ENCODE measurements at places on chromosomes 2 and 18.

DNA sequence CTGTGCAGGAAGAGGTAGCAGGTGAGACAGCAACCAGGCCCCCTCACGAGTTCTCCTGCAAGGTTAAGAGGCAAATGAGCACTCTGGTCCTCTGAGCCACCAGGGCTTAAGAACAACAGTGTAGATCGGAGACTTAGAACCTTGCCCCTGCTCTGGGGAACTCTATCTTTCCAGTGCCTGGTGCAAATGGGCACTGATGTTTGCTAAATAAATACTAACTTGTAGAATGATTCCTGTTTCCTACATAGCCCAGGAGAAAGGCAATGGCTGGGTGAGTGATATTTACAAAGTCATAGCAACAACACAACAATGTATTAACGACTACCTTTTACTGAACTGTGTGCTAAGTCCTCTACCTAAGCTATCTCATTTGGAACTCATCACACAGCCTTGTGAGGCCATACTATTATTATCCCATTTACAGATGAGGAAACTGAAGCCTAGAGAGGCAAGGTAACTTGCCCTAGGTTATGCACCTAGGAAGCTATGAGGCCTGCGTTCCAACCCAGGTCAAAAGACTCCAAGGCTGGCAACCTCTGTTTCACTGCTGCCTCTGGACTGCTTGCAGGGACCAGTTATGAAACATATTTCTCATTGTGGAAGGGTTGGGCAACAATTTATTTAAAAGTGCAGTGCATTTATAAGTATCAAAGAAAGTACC lies 4.3 kb downstream of the ATP8B1 start:
- no peak for DNase-seq

GRCh38 chr2:40516604-40517003 lies 64.7 kb upstream of the SLC8A1 start:
- DNase-seq: no peak

GRCh38 chr2:215535741-215536140 lies 99.9 kb upstream of the FN1 start:
- DNase-seq: no peak

DNA sequence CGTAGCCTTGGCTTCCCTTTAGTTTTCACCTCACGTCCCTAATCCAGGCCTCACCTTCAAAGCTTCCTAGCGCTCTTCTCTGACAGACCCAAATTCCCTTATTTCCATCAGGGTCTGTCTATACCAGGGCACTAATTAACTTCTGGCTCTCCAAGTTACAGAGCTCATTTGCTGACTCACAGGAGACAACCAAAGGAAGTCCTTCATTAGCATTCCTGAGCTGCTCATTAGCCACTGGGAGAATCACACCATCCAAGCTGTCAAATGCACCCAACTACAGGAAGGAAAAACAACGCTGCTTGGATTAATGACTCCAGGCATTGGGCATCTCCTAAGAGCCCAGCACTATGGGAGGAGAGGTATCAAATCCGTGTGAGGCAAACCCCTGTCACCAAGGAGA lies 109.8 kb upstream of the ALK start:
- no peak for DNase-seq

DNA sequence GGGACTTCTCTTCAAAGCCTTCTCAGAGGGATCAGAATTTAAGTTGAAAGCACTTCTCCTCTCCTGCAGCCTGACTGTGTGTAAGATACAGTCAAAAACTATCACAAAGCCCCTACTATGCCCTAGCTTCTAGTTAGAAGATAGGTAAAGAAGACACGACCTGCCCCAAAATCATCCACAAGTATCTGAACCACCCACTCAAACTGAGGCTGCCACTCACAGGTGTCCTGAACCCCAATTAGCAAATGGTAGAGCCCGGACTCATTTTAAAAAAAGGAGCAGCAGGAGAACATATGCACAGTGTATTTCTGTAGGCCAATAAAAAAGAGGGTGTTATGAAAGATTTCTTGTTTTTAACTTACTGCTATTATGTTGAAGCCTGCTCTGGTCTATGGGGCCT lies 74.4 kb downstream of the ANKRD44 start:
- DNase-seq: no peak

GRCh38 chr2:189477756-189478155 lies 36.5 kb downstream of the WDR75 start:
- no peak for DNase-seq

GRCh38 chr2:56580242-56580641 lies 396.5 kb downstream of the CCDC85A start:
- DNase-seq: no peak

- DNase-seq: no peak
Measured at GRCh38 chr2:184305105-184305504, 293.2 kb upstream of the ZNF804A start.

- DNase-seq: no peak
Measured at GRCh38 chr18:47172476-47172875, 3.7 kb downstream of the IER3IP1 start.

DNA sequence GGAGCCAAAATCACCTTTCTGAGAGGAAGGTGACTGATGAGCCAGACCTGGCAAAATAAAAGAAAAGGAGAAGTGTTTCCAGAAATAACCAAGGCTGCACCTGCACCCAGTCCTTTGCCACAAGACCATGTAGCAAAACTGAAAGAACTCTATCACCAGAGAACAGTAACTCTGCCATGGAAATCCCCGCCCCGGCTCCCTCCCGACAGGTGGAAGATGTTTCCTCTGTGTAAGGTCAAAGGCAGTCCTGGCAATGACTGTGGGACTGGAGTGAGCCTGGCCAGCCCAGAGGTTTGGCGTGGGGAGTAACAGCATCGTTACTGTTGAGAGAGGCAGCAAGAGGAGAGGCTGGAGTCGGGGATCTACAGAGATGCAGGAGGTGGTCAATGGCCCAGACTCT lies 42.3 kb downstream of the SPRED2 start:
- no peak for DNase-seq

DNA sequence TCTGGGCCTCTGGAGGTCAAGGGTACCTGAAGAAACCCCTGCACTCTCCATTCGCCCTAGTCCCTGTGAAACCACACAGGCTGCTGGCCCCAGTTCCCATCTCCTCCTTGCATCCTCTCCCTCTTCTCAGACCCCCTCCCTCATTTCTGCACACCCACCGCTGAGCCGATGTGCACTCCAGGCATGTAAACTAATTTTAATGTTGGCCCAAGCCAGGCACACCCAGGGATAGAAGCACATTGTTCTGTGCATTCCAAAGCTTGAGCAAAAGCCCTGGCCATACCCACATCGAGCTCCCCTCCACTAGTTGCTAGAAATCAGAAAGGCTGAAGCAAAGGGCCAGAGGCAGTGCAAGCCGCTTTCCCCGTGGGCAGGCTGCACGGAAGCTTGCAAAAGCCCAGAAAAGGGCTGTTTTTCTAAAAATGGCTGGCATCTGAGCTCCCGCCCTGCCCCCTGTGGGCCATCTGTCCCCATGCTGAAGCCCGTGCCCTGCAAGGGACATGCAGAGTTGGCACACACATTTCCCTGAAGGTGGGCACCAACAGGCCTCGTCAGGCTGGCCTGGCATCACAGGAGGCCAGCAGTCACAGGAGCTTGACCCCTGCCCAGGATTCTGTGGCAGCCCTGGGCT lies 181.6 kb downstream of the SMAD7 start:
- DNase-seq: no peak

DNA sequence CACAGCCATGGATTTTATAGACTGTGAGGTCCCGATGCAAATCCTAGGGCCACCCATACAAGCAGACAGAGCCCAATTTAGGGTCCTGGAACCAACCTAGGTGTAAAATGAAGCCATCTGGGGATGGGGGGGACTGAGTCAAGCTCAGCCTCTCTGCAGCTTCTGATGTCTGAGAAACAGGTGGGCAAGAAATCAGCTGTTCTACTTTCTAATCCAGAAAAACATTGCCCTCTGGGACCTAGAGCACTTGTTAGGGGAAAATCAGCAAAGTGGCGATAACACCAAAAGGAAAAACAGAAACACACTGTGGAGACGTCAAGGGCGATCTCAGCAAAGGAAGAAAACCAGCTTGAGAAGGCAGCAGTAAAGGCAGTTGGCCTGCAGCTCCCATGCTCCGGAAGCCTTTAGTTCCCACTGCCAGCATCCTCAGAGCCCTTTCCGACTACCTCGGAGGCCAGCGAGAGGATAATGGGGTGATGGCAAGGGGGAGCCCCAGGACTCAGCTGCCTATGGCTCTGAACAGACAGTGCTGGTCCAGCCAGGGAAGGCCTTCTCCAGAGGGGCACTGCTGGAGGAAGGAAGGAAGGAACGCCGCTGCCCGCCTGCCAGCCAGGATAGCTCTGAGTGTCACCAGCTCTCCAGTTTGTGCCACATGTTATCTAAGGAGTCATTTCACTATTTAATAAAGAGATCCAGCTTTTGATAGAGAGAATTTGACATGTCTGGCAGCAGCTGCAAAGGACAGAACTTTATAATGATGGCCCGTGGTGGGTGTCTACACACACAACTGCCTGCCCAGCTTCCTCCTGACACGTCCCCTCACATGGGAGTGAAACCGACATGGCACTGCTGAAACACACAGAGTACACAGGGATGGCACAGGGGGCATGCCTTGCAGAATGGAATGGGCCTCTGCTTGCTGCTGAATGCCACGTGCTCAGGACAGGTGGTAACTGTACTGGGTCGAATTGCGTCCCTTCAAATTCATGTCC lies 37.7 kb downstream of the HS1BP3 start:
- DNase-seq: no peak

GRCh38 chr18:34028324-34028723 lies 196.4 kb downstream of the NOL4 start:
- no peak for DNase-seq

- DNase-seq: peak; percentile 10
Measured at GRCh38 chr2:20501974-20502373, 55.1 kb downstream of the RHOB start.

DNA sequence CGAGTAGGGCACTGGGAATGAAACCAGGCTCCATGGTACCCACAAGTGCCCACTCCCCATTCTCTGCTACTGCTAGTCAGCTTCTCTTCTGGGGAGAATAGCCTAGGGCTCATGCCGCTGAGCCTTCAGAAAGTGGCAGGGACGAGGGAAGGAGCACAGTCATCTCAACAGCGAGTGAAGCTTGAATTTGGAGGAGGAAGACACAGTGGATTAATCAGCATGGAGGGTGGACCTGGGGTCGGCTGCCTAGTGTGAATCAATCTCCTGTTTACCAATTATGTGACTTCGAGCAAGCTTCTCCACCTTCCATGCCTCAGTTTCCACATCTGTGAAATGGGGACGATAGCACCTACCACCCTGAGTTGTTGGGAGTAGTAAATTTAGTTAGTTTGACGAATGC lies 157.0 kb downstream of the SEPTIN10 start:
- no peak for DNase-seq

GRCh38 chr2:48674933-48675332 lies 57.3 kb downstream of the GTF2A1L start:
- DNase-seq: no peak

DNA sequence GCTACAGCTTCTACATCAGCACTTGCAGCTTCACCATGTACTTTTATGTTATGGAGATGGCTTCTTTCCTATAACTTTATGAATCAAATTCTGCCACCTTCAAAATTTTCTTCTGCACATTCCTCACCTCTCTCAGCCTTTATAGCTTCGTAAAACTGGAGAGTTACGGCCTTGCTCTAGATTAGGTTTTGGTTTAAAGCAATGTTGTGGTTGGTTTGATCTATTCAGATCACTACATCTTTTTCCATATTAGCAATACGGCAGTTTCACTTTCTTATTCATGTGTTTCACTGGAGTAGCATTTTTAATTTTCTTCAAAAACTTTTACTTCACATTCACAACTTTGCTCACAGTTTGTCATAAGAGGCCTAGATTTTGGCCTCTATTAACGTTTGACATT lies 242.9 kb upstream of the GYPC start:
- DNase-seq: no peak

DNA sequence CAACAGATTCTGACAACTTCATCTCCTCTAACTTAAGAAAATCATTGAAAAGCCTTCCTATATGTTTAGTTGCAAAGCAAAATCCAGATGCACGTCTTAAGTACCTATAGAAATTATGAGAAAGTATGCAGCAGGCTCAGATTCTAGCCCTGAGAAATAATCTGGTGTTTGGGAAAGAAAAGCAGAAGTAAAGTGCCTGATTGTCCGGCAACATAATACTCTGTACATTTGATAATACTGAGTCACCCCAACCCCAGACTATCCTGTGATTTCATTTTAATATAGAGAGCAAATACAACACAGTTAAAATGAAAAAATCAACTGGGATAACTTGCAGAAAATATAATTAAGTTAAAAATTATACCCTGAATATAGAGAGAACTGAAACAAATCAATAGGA lies 13.5 kb downstream of the RFX8 start:
- DNase-seq: no peak

DNA sequence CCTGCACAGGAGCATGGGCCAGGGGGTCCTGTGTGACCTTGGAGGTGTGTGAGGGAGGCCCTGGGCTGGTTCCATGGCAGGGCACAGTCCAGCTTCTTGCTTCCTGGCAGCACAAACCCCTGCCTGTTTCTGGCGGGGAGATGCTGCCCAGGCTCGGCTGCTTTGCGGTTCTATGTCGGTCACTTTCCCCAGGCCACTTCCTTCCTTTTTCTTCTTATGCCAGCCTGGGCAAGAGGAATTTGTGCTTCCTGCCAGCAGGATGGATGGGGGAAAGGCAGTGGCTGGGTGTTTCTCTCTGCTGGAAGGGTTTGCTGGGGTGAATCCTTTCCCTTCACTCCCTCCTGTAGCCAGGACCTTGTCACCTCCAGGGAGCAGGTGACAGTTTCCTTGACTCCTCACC lies 24.3 kb downstream of the ASAP2 start:
- DNase-seq: no peak

- no peak for DNase-seq
Measured at GRCh38 chr2:8045081-8045614, 636.7 kb upstream of the ID2 start.

- DNase-seq: no peak
Measured at GRCh38 chr2:160387558-160388262, 105.9 kb downstream of the RBMS1 start.

GRCh38 chr2:128367601-128368359 lies 49.1 kb upstream of the HS6ST1 start:
- no peak for DNase-seq

- no peak for DNase-seq
Measured at GRCh38 chr2:220353897-220354296, 726.5 kb downstream of the SLC4A3 start.

GRCh38 chr18:62338446-62339105 lies 13.5 kb downstream of the TNFRSF11A start:
- no peak for DNase-seq

DNA sequence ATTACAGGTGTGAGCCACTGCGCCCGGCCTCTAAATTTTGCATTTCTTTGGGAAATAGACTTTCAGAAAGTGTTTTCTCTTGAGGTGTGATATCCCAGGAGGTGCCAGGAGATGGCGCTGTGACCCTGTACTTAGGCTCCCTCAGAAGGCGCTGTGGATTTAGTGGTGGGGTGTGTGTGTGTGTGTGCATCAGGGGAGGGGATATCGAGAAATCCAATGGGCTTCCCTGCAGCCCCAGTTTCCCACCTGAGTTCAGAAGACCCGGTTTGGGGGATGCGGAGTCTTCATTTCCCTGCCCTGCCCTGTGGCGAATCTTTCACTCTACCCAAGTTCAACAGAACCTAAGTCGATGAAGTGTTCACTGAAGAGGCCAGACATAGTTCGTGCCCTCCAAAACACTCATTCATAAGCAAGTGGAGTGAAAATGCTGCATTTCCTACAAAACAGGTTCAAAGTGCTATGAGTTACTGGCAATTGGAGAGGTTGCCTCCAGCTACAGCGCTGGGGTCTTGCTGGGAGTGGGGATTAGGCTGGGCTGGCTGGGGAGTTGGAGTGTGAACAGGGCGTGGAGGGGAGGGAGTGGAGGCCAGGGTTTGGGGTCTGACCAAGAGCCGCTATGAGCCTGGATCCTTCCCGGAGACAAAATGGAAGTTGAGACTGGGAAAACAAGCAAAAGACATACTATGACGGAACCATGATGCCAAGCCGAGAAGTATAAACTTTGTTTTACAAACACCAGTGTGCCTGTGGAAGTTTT lies 6.5 kb upstream of the WNT6 start:
- no peak for DNase-seq

Measured in GOT3 (cell line).